ENCODE measurements at places on chromosomes 3 and 15.

DNA sequence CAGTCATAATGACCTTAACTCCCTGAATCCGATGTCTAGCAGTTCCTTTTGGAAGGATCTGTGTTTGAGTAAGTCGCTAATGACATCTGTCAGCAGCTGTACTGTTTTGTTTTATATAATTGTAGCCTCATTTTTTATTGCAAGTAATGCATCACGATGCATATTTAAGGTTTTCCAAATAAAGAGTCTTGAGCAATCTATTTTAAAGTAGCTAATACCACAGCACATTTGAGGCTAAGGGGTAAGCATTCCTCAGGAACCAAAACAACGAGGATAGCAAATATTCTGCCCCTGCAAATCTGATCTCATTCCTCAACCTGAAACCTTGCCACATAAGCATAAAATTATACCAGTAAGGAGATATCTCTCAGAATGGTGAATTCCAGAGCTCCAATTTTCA lies 98.7 kb downstream of the TBC1D5 start:
- no peak for DNase-seq

- DNase-seq, result no peak
Measured at GRCh38 chr3:29721789-29722188, 440.9 kb downstream of the RBMS3 start.

DNA sequence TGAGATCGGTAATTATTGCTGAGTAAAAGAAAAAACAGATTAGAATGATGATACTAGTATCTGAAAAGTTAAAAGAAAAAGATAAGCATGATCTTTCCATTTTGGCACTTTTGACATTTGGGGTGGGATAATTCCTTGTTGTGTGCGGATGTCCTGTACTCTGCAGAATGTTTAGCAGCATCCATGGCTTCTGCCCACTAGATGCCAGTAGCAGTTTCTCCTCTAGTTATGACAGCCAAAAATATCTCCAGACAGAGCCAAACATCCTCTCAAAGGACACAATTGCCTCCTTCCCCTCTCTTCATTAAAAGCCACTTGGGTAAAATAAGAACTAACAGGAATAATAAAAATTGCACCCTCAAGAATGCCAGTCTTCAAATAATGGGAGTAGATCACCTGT lies 468.8 kb upstream of the GRM7 start:
- DNase-seq, result no peak

DNA sequence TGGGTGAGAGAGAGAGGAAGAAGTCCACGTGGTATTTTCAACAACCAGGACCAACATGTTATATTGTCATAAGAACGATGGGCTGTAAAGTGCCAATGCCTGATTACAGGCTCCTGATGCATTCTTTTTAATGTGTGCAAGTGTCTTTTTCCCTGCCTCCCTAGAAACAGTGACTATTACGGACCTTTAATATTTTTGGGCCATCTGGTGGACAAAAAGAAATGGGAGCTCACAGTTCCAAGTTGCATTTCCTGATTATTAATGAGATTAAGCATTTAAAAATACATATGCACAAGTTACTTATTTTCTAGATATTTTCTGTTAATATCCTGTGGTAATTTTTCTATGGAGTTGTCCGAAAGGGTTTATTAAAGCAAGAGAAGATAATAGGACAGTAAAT lies 530.2 kb downstream of the NR2F2 start:
- DNase-seq, result no peak

GRCh38 chr3:178588628-178589027 lies 52.4 kb downstream of the KCNMB2 start:
- DNase-seq, result no peak

GRCh38 chr15:50493625-50494024 lies 52.8 kb downstream of the USP50 start:
- DNase-seq, result no peak
